ENCODE measurements at places on chromosomes 7 and 10.

DNA sequence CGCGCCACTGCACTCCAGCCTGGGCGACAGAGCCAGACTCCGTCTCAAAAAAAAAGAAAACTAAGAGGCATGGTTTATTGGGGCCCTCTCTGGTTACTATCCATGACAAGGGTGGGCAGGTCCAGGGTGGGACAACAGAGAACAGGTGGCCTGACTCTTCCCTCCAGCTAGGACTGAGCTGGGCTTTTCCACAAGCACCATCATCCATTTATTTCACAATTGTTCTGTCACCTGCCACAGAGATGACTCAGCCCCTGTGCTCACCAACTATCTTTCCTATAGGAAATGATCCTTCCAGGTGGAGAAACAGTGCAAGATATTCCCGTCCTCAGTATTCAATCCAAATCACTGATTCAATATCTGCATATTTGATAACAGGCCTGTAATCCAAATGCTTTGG is 44.9 kb upstream of the MYL10 start:
- DNase-seq: no peak

- no peak for DNase-seq
Observed at GRCh38 chr7:152633504-152633903, 42.4 kb downstream of the XRCC2 start.

DNA sequence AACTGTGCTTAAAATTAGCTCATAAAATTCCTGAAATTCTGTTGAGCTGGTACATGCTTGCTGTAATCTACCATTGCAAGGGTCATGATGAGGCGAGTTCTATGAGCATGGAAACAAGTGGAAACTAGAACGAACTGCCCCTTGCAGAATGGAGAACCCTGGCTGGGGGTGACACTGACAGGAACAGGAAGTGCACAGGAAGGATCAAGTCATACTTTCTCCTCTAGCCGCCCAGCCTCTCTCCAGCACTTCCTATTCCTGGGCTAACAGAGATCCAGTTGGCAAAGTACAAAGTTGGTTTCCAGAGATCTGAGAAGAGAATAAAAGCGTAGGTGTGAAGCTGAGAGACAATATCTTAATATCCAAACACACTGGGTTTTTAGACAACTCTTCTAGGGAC is 414.2 kb upstream of the PODXL start:
- DNase-seq: no peak

GRCh38 chr7:128843938-128844621 is 13.9 kb downstream of the FLNC start:
- no peak for DNase-seq

- no peak for DNase-seq
Observed at GRCh38 chr10:95329296-95329695, 38.5 kb upstream of the PDLIM1 start.

DNA sequence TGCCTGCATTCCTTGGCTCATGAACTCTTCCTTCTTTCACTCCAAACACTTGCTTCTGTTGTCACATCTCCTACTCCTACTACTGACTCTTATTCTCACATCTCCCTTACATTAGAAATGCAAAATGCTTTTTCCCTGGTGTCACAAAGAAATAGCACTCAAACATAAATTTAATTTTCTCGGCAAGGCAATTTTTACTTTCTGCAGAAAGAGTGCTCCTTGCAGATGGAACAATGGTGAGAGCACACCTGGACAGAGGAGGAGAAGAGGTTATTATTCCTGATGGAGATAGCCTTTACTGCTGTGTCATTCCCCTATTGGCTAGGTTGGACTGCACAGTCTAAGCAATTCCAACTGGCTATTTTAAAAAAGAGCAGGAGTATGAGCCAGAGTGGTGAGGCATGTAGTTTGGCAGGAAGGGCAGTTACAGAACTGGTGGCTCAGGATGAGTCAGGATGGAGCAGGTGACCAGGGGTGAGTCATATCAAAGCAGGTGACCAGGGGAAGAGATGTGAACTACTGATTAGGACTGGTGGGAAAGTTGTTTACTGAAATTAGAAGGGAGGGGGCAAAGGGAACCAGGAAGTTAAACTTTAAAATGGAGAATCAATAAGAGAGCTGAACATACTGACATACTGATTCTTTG is 52.9 kb downstream of the CYP2C9 start:
- no peak for DNase-seq

DNA sequence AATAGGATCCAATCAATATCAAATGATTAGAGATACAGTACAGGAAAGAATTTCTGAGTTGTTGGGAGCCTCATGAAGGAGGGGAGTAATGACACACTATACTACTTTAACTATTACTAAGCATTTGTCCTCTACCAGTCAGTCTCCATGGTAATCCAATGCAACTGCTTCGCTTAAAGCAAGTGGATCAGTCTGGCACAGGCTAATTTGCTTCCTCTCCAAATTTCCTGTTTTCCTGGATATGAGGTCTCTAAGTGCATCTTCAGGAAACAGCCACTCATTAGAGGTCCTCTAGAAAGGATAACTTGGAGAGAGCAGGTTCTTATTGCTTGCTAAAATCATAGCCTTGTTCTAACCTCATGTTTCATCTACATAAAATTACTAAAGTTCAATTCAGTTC is 8.4 kb upstream of the SEPTIN7 start:
- DNase-seq: no peak

DNA sequence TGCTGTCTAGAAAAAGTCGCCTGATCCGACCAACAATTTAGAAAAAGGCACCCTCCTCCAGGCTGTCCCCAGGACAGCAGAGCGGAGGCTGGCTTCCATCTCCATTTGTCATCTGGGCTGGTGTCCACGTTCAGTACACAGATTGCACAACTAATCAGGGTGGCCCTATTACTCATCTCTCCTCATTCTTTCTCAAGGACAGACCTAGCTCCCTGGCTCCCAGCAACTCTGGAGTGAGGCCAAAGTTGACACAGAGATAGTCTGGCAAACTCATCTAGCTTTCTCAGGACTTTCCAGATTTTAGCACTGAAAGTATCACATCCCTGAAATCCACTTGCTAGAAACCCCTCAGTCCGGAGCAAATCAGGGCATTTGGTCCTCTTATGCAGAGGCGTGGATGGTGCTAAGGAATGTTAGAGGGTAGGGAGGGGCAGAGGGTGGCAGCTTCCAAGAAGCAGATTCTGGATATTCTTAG is 75.1 kb downstream of the DNAH11 start:
- no peak for DNase-seq

DNA sequence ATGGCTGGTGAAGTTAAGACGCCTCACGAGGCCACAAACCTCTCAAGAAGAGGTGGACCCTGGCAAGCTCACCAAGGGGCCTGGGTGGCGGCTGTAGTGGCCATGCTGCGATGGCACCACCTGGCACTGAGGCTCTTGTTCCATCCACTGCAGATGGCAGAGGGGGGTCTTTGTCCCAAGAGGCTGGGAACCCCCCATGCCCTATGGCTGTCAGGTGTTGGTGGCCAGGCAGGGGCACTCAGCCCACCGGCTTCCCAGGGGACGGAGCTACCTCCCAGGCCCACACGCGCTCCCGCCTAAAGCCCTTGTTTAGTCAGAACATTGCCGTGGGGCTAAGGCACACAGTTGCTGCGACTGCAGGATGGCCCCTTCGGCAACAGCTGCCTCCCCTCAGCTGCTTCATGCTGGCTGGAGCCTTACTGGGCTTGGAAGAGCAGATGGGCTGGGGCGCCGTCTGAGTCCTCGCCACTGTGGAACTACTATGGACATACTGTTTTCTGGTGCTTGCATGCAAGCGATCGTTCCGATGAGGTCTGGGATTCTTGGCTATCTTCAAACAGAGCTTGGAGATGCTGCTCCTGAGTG is 46.8 kb downstream of the DPYSL4 start:
- no peak for DNase-seq

- DNase-seq: no peak
Observed at GRCh38 chr7:18499407-18500177, 4.0 kb downstream of the HDAC9 start.

GRCh38 chr7:156514851-156515250 is 125.7 kb upstream of the RNF32 start:
- DNase-seq: no peak

GRCh38 chr7:30776971-30777370 is 5.8 kb downstream of the MINDY4 start:
- no peak for DNase-seq

GRCh38 chr10:43922335-43923280 is 273.9 kb upstream of the ZNF32 start:
- DNase-seq: no peak

DNA sequence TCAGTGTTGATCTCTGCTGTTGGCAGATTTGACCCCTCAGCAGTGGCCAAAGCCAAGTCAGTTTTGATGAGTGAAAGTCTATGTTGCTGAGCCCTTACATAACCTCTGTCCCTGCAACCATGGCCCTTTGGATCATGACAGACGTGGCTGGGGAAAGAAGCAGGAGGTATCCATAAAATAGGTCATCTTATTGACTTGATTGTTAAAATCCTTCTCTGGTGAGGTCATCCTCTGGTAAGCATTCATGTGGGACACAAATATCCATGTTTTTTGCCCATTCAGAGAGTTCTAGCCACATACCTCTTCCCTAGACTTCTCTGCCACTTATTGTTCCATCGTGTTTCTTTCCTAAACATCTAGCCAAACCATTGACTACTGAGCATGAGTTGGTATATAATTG is 251.9 kb upstream of the PTER start:
- no peak for DNase-seq

DNA sequence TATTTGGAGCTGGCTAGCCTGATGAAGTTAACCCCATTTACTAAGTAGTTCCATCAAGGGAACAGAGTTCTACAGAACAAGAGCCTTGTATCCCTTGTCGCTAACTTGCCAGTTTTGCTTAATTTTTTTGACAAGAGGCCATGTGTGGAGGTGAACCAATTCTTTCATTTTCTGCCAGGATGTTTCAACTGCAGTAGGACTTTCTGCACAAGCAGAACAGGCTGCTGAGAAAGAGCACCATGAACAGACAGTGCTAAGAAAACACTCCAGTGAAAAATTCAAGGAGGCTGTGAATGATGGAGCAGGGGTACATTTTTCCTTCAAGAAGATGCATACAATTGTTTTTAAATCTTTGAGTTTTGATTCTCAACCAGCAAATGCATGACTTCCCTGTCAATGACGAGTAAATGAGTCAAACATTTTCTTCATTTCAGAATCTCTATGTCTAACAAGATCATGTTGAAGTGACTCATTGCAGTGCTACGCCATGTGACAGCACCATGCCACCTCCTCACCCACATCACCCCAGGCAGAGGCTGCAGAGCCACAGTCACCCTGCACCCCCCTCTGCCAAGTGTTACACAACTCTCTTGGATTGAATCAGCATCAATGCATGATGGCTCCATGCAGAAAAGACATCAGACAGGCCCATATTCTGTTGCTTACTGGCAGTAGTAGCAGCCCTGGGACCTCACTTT is 193.1 kb downstream of the COBL start:
- DNase-seq: peak; percentile 6

- DNase-seq: no peak
Observed at GRCh38 chr10:111075577-111076185, 1.1 kb upstream of the ADRA2A start.

DNA sequence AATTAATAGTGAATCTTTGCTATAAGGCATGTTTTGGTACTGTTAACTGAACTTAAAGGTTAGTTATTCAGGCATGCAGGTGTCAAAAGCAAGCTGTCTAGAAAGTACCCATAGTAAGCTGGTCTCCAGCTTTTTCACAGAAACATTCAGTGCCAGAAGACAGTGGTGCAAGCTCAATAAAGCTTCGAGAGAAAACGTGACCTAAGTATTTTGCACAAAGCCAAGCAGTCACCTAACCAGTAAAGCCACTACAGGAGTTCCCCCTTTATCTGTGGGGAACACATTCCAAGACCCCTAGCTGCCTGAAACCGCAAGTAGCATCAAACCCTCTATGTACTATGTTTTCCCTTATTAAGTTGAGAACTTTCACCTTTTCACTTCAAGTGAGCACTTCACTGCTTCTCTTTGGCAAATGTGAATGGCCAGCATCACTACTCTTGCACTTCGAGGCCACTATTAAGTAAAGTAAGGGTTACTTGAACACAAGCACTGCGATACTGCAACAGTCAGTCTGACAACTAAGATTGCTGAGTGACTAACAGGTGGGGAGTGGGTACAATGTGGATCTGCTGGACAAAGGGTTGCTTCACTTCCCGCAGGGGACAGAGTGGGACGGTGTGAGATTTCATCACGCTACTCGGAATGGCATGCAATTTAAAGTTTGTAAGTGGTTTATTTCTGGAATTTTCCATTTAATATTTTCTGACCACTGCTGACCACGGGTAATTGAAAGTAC is 253.8 kb upstream of the YAE1 start:
- DNase-seq: no peak

DNA sequence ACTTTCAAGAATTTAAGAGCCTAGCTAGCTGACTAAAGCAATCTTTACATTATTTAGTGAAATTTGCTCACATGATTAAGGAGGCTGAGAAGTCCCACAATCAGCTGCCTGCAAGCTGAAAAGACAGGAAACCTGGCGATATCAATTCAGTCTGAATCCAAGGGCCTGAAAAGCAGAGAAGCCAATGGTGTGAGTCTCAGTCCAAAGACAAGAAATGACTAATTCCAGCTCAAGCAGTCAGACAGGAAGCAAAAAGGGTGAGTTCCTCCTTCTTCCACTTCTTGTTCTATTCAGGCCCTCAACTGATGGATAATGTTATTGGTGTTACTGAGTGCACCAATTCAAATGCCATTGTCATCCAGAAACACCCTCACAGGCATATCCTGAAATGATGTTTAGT is 1231.6 kb upstream of the CELF2 start:
- DNase-seq: no peak

- DNase-seq: no peak
Observed at GRCh38 chr10:88999625-89000024, 9.0 kb downstream of the FAS start.

- no peak for DNase-seq
Observed at GRCh38 chr7:128443831-128444600, 11.7 kb upstream of the HILPDA start.

GRCh38 chr7:2936301-2936700 is 92.2 kb upstream of the GNA12 start:
- no peak for DNase-seq

DNA sequence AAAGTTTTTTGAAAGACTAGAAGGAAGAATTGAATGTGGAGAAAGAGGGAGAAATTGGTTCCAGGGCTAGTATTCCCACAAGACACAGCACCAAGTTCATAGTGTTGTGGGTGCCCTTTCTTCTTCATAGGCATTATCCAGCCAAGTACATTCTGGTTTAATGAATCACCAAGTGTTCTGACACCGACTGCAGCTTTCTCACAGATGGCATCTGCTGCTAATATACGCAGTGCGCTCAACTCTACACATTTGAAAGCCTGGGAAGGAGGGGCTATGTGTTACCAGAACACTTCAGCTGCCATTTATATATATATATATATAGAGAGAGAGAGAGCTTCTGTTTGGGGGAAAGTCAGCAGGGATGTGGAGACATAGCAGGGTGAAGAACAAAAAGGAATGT is 1168.4 kb downstream of the GATA3 start:
- no peak for DNase-seq

DNA sequence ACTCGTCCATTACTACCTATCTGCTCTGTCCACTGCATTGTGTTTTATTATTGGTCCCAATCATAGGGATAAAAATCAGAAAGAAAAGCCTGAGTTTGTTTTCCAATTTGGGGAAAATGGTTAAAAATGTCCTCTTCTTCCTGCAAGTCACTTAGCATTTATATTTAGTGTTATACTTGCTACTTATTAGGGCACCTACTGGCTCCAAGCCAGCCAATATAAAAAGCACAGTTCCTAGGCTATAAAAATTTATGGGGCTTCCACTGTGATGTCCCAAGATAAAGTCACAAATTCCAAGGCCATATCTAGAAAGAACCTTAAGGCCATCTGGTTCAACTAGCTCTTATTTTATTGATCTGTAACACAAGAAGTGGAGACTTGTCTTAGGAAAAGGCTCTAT is 3.2 kb downstream of the SLC35B4 start:
- no peak for DNase-seq

GRCh38 chr7:97317575-97317974 is 200.1 kb downstream of the SDHAF3 start:
- DNase-seq: no peak

- DNase-seq: no peak
Observed at GRCh38 chr7:25886387-25887240, 265.4 kb upstream of the NFE2L3 start.

Measured in activated T-cell treated with anti-CD3 and anti-CD28 coated beads for 4 hours (primary cell).